ENCODE measurements at places on chromosomes 7 and 10.

GRCh38 chr7:69906283-69906995 lies 308.2 kb downstream of the AUTS2 start:
- no peak for DNase-seq

DNA sequence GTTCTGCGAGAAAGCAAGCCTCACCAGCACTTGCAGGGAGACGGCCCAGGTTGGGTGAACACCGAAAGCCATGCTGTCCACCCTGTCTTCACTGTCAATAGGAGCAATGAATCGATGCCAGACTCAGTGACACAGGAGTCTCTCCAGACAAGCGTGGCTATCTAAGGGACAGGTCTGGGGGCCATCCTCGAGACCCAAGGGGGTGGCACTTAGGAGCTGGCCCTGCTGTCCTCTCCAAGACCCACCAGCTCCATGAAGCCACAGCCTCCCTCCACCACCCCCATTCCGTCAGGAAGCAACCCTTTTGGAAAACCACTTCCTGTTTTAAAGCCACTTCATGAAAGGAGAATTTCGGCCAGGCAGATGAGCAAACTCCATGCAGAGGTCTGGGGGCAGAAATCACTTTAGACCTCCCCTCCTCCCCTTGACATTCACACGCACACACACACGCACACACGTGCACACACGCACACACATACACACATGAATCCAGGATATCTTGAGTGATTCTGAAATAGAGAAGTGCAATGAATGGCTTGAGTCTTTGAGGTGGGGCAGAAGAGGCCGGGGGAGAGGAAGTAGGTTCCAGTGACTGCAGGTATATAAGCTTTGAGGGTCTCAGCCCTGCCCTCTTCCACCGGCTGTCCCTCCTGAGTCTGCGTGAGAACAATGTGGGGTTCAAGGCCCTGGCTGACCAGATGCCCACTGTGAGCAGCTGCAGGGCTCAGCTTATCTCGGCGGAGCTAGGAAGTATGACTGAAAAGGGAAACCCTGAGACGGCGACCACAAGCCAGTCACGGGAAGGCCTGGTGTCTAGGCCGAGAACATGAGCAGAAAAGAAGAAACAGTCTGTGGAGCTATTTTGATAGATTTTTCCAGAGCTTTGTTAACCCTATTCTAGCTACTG lies 25.0 kb downstream of the RGS10 start:
- no peak for DNase-seq

DNA sequence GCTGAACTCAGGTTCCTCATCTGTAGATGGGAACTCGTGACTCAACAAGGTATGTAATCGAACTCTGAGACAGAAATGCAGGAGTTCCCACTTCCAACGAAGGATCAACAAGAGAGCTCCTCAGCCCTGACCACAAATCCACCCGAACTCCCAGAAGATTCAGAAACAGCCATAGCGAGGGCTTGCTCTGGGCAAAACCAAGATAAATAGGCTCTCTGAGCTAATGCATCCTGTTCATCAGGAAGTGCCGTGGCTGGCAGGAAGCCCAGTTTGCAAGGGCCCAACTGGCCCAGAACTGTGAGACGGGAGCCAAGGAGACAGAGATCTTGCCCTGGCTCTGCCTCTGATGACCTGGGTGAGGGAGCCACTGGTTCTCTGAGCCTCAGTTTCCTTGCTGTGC lies 141.7 kb upstream of the PFKP start:
- no peak for DNase-seq

DNA sequence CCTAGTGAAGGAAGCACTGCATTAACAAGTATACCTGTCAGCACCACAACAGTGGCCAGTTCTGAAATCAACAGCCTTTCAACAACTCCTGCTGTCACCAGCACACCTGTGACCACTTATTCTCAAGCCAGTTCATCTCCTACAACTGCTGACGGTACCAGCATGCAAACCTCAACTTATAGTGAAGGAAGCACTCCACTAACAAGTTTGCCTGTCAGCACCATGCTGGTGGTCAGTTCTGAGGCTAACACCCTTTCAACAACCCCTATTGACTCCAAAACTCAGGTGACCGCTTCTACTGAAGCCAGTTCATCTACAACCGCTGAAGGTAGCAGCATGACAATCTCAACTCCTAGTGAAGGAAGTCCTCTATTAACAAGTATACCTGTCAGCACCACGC lies 16.1 kb downstream of the MUC17 start:
- DNase-seq: no peak
